ENCODE measurements at places on chromosomes 4 and X. TPM values are rescaled to one million over a fixed set of nuclear protein-coding genes. Genes with fewer than 3 reads are reported as not detected.

DNA sequence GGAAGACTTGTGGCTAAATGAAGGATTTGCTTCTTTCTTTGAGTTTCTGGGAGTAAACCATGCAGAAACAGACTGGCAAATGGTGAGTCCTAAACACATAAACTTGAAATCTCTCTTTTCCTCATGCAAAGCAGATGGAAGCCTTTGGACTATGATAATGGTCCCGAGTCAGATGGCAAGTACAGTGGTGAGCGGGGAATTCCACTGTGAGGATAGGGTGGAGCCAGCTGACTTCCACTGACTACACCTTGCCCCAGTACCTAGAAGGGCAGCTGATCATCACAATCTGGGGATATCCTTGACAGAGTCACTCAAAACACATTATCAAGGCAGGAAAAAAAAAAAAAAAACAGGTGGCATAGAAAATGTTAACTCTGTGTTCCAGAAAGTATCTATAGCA lies 34.3 kb downstream of the ENPEP start:
- H3K36me3 ChIP-seq: no peaks in the 10 kb centered on the region
- no peak overlapping the region for H3K27ac ChIP-seq
- no peaks in the 10 kb centered on the region for H3K4me1 ChIP-seq
- no peak overlapping the region for H3K4me3 ChIP-seq
- no peak for DNase-seq

- H3K36me3 ChIP-seq: no peaks in the 10 kb centered on the region
- H3K4me1 ChIP-seq: peaks cover 4% of the 10 kb centered on the region
- H3K27me3 ChIP-seq: no peaks in the 10 kb centered on the region
- no peak overlapping the region for H3K4me3 ChIP-seq
Observed at GRCh38 chr4:185722029-185722316, 90.0 kb downstream of the SORBS2 start.

- DNase-seq: no peak
- H3K36me3 ChIP-seq: no peaks in the 10 kb centered on the region
- H3K27me3 ChIP-seq: no peaks in the 10 kb centered on the region
- H3K27ac ChIP-seq: no peak overlapping the region
Observed at GRCh38 chrX:118183606-118184005, 67.0 kb upstream of the KLHL13 start.

GRCh38 chr4:384311-385010 lies 46.8 kb downstream of the ZNF141 start:
- no peaks in the 10 kb centered on the region for H3K36me3 ChIP-seq
- H3K27ac ChIP-seq: no peak overlapping the region
- no peaks in the 10 kb centered on the region for H3K27me3 ChIP-seq
- H3K4me3 ChIP-seq: no peak overlapping the region
- no peaks in the 10 kb centered on the region for H3K4me1 ChIP-seq

DNA sequence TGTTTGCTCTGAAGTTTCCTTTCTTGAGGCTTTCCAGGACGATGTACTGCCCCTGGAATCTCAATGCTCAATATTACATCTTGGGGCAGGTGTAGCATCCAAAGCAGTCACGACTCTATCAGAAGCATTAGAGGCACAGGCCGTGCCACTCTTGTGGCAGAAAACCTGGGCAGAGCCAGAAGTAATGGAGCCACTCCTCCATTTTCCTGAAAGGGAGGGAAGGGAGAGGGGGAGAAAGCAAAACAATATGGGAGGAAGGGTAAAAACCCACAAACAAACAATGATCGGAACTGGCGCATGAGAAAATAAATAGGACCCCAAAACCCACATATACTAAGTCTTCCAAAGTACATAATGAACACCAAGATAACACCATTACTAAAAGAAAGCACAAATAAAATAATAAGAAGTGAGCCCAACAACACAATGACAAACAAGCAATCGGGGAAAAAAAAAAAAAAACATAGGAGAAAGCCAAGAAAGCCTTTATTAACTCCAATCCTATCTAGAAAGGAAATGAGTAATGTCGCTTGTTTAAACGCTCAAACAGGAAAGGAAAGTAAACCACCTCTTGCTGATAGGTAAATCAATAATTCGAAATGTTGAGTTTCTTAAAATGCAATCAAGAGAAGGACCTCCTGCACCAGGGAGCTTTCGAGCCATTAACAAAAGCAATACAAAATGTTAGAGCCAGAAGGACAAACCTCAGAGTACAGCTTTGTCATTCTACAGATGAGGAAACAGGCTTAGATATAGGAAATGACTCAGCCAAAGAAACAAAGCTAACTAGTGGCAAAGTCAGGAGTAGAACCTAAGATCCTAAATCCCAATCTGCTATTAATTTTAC lies 117.4 kb downstream of the ATRX start:
- peaks cover 52% of the 10 kb centered on the region for H3K36me3 ChIP-seq
- H3K4me3 ChIP-seq: no peak overlapping the region
- H3K27ac ChIP-seq: no peak overlapping the region
- H3K4me1 ChIP-seq: no peaks in the 10 kb centered on the region
- no peaks in the 10 kb centered on the region for H3K27me3 ChIP-seq

DNA sequence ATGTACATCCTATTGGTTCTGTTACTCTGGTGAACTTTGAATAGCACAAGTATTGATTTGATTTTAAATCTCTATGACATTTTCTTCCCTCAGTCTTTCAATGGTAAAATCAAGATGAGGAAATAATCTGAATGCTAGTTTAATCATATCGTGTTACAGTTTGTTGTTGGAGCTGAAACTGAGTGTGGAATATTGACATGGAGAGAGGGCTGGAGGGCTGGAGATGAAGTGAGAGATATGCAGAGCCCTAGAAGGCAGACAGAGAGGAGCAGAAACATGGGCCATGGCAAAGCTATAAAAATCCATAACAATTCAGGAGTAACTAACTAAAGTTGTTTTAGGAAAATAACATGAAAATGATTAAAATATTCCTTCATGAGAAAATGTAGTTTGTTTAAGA lies 141.1 kb downstream of the BANK1 start:
- no peak overlapping the region for H3K27ac ChIP-seq
- H3K36me3 ChIP-seq: no peaks in the 10 kb centered on the region
- H3K4me1 ChIP-seq: no peaks in the 10 kb centered on the region
- no peak overlapping the region for H3K4me3 ChIP-seq

GRCh38 chrX:110569506-110569905 lies 210.9 kb downstream of the RTL9 start:
- H3K27me3 ChIP-seq: no peaks in the 10 kb centered on the region
- DNase-seq: no peak
- H3K36me3 ChIP-seq: no peaks in the 10 kb centered on the region
- no peaks in the 10 kb centered on the region for H3K4me1 ChIP-seq

- no peak overlapping the region for H3K27ac ChIP-seq
- no peak overlapping the region for H3K4me3 ChIP-seq
- H3K27me3 ChIP-seq: no peaks in the 10 kb centered on the region
Observed at GRCh38 chr4:53818104-53818503, 226.8 kb upstream of the LNX1 start.

TCEAL3 gene
- polyA plus RNA-seq: 26.7 TPM

MUC7 gene
- not detected for polyA plus RNA-seq

SPIN2B gene
- 16.9 TPM for polyA plus RNA-seq

HSFX2 gene
- 0.07 TPM for polyA plus RNA-seq

FATE1 gene
- polyA plus RNA-seq: not detected

PGRMC1 gene
- polyA plus RNA-seq: 77.6 TPM

All from SK-N-SH (cell line).